ENCODE measurements at places on chromosomes 11 and 22.
A peak's percentile ranks its signal among the peaks of the same experiment; 100 is the strongest.

GRCh38 chr11:65851811-65852507, 6.0 kb downstream of the CFL1 start:
- no peak for DNase-seq

- peak; percentile 55 for DNase-seq
Measured at GRCh38 chr11:37371346-37371970, 773.4 kb upstream of the RAG2 start.

DNA sequence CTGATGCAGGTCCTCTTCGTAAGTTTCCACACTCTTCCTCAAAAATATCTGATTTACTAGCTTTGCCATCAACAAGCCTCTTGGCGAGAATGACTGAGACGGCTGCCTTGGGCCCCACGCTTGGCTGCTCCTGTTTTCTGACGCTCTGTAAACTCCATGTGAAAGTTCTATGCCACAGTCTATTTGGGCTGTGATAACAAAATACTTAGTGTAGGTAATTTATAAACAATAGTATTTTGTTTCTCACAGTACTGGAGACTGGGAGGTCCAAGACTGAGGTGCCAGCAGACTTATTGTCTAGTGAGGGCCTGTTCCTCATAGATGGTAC, 123.2 kb upstream of the SORL1-AS1 start:
- DNase-seq = no peak

DNA sequence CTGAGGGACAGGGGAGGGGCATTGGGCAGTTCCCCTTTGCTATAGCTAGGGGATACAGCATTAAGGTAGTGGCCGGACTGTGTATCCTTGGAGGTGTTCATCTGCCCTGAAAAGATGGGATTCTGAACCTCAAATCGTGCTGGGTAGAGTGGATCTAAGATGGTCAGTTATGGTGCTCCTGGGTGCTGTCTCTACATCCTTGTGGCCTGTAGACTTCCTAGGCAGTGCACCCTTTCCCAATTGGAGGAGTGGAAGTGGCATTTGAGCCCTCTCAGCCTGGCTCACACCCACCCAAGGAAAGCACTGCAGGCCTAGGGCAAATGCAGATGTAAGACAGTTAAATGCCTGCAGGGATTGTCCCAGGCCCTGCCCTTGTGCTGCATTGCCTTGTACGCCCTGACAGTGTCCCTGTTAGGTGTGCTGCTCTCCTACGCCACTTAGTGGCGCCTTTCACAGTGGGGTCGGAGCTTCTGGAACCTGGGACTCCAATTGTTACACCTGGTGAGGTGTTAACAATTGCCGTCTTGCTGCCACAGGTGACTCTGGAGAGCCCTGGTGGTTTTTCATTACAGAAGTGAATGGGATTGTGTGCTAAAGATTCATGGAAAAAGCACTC, 35.0 kb downstream of the PPFIBP2 start:
- no peak for DNase-seq

GRCh38 chr11:14773755-14774154, 118.3 kb downstream of the CYP2R1 start:
- DNase-seq = no peak

DNA sequence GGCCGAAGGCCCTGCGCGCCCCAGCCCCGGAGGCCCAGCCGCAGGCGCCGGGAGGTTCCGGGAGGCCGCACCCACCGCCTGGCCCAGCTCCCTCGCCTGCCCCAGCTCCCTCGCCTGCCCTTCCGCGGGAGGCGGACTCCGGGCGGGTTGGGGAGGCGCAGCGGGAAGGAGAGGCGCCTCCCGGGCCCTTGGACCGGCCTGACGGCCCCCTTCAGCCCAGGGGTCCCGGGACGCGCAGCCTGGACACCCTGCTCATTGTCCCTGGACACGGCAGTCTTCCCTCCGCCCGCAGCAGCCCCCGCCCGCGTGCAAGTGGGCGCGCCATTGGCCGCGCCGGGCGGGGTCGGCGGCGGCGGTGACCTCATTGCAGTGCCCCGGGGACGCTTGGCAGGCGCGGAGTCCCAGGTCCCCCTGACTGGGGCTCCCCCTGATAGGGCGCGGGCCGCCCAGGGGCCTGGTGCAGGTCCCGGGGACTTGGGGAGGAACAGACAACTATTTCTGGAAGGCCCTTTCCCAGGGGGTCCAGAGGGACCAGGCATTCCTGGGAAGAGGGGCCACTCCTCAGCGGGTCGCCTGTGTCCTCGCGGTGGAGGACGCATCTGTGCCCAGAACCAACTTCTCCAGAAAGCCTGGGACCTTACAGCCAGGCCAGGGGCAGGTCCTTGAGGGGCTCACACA, 501 bp downstream of the CD151 start:
- DNase-seq = no peak

- no peak for DNase-seq
Measured at GRCh38 chr11:68617925-68618809, 66.2 kb upstream of the GAL start.

GRCh38 chr22:44352378-44353035, 39.8 kb upstream of the SHISAL1 start:
- DNase-seq = no peak

DNA sequence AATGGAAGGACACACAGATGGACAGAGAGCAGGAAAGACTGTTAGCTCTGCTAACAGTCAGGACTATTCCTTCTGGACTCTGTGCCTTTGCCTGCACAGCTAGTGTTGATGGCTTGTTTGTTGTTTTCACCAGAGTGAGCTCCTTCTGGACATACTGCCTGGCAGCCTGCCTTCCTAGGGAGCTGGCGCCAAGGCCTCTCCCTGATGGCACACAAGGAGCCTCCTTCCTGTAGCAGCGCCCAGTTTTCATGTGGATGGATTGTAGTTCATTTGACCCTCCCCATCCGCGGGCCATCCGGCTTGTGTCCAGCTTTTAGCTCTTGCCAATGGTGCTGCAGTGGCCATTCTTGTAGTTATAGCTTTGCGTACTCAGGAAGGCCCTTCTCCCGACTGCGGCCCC, 16.6 kb upstream of the BCR start:
- DNase-seq = no peak

DNA sequence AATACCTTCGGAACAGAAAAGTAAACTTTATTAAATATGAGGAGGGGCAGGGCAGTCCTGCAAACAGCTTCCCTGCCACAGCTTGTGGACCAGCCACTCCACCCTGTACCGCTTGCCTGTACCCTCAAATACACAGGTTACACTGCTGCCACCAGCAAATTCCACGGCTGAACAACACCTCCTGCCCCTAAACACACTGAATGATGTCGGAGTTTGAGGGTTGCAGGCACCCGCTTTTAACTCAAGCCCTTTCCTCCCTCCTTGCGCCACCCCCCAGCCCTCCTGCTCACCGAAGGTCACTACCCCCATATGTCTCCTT, 4.0 kb downstream of the VSIG2 start:
- no peak for DNase-seq

GRCh38 chr11:110935018-110935640, 222.9 kb upstream of the ARHGAP20 start:
- DNase-seq = no peak

DNA sequence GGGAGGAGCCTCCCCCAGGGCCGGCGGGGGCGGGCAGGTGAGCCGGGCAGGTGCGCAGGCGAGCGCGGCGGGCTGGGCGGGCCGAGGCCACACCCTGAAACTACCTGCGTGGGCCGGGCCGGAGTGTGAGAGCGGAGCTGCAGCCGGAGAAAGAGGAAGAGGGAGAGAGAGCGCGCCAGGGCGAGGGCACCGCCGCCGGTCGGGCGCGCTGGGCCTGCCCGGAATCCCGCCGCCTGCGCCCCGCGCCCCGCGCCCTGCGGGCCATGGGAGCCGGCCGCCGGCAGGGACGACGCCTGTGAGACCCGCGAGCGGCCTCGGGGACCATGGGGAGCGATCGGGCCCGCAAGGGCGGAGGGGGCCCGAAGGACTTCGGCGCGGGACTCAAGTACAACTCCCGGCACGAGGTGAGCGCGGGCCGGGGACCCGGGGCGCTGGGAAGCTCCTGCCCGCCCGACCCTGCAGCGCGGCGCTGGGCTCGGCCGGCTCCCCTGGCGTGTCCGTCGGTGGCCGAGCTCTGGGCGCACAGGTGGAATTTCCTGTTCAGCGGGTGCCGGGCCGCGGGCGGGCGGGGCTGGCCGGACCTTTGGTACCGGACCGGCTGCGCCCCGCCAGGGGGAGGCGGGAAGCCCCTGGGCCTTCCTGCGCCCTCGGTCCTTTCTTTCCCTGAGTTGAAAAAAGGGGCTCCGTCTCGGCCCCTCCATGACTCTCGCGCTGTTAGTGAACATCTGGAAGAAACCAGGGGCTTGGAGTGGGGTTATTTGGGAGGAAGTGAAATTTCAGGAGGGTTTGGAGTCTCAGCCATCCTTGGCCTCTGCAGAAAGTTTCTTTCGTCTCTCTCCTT, at the start of gene ST14:
TSS of gene ST14 (plus strand) at position 126 of the 841 bp plus-strand sequence. CDS start at position 324, 198 bp downstream.
- peak; percentile 98 for DNase-seq

- DNase-seq = no peak
Measured at GRCh38 chr22:42977569-42977968, 37.4 kb downstream of the PACSIN2 start.

DNA sequence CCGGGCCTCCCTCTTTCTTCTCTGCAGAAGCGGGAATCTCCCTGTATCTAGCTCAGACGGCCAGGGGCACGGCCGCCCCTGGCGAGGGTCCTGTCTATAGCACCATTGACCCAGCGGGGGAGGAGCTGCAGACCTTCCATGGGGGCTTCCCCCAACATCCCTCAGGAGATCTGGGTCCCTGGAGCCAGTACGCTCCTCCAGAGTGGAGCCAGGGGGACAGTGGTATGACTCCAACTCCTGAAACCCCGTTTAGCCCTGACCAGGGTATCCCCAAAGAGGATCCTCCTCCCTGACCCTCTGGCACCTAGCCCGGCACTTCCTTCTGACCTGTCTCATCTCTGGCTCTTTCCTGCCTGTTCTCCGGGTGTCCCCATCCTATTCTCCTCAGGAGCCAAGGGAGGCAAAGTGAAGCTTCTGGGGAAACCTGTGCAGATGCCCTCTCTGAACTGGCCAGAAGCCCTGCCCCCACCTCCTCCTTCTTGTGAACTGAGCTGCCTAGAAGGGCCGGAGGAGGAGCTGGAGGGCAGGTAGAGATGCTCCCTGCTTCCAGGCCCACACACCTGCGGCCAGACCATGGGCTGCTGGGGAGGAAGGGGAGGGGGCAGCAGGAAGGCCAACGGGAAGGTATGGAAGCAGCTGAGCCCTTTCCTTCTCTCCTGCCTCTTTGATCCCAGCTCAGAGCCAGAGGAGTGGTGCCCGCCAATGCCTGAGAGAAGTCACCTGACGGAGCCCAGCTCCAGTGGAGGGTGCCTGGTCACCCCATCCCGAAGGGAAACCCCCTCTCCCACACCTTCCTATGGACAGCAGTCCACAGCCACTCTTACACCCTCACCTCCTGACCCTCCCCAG, 12.9 kb downstream of the ROBO3 start:
- no peak for DNase-seq

- DNase-seq = no peak
Measured at GRCh38 chr11:112381578-112381977, 120.9 kb upstream of the PLET1 start.

DNA sequence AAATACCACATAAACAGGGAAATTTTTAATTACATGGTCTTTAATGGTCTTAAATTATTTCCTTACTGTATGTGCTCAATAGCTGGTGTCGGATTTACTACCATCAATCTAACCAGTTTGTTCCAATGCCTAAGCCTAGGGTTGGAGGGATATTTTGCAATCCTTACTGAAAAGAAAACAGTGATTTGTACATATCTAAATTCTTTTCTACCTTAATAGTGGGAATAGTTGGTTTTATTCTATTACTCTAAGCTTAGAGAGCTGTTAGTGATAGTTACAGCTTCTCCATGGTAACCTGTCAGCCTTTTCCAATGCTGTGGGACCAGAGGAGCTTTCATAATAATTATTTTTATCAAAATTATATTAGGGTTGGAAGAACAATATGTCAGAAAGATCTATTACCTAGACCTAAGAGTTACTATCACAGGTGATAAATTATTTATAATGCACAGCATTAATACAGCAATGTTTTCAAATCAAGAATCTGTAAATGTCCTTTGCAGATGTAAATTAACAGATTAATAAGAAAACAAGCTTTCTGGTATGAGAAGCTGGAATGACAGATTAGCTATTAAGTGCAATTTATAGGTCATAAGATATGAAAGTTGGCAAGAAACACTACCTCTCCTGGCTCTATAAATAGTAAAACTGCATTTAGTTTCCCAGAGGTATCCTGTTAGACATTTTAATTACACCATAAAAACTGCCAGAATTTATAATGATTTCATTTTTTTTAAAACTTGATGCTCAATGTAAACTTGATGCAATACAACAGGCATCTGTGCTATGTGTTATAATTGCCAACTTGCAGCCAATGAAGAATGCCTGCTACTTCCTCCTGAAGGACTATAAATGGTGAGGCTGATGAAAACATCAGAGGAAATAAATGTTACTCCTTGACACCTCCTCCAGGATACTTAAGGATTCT, 262.0 kb upstream of the PITPNB start:
- DNase-seq = peak; percentile 3

- no peak for DNase-seq
Measured at GRCh38 chr11:74744277-74744676, 4.4 kb upstream of the RNF169 start.

DNA sequence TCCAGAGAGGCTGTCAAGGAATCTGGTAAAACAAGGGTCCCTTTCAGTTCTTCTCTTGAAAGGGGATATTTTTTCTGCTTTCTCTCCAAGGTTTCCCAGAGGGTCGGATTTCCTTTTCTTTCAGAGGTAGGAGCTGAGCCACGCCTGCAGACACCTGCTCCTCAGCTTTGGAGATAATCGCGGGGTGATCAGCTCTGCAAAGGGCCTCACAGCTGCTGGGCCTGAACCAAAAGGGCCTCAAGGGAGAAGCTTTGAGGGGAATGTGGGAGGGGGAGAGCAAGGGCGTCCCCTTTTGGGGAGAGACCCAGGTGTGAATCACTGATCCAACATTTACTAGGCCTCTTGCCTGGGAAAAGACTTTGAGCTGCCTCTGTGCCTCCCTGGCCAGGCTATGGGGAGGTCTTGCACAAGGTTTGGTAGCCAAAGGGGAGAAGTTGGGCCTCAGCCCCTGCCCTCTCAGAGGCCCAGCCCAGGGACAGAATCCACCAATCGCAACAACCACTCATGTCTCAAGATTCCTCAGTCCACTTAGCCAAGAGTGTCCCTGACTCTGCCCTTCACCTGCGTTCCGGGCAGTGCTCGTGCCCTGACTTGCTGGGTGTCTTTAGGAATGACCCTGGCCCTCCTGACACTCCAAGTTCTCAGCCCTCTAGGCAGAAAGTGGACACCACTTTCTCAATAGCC, 14.0 kb upstream of the TP53I11 start:
- no peak for DNase-seq

GRCh38 chr11:8709002-8709672, 26.5 kb downstream of the RPL27A start:
- DNase-seq = no peak

DNA sequence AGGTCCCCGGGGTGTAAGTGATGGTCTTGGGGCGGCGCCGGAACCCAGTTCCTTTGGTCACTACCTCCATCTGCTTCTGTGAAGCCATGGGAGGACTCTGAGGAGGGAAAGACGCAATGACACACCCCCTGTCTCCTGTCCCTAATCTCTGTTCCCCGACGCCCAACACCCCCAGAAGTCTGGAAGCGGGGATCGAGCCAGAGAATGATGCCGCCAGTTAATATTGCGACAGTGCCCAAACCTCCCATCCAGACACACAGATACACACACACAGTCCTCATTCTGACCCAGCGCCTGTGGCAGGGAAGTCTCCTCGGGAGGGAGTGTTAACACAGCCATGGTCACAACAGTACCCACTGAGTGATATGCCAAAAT, 352 bp downstream of the C22orf23 start:
- no peak for DNase-seq

- no peak for DNase-seq
Measured at GRCh38 chr22:30828187-30829155, 133.8 kb downstream of the OSBP2 start.

Measured in T47D (cell line).